NCI-H2081 treated with DMSO at 0.1 percent for 48 hours (cell line): ENCODE measurements at places on chromosomes 2 and 18.

- DNase-seq = no peak
These were observed 71.2 kb downstream of the MAP4K4 start for GRCh38 chr2:101768556-101769220.

DNA sequence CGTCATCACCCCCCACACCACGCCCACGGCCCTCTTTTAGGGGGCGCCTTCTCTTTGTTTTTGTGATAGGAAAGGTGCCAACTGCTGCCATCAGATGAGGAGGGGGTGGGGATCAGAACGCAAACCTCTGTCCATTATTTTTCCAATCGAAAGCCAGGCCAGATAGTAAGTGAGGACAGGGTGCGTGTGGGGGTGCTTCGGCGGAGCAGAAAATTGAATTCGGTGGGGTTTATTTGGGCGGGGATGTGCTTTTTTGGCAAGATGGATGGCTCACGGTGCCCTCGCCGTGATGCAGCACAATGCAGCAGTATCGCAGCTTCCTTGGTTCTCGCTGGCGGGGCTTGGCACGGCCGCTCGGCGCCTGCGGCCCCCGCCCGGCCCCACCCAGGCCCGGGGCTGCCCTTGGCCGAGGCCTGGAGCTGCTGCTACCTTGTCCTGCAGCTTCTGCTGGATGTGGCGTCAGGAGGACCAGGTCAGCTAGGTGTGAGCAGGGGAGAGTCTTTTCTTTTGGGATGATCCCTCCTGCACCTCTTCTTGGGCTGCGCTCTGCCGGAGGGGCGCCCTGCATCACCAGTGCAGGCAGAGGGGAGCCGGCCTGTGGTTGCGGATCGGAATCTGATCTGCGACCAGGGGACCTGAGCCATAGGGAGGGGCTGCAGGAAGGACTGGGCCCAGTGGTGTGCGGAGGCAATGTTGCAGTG is 1.3 kb downstream of the SPTBN1 start:
- DNase-seq = peak; percentile 22

- DNase-seq = no peak
These were observed 1400.4 kb downstream of the SUCLG1 start for GRCh38 chr2:83058683-83059082.

- peak; percentile 18 for DNase-seq
These were observed 212.1 kb upstream of the NCKAP5 start for GRCh38 chr2:133780099-133780996.

GRCh38 chr2:96099861-96100798 is 16.2 kb downstream of the ADRA2B start:
- no peak for DNase-seq

GRCh38 chr2:159907909-159908308 is 109.9 kb upstream of the CD302 start:
- no peak for DNase-seq

DNA sequence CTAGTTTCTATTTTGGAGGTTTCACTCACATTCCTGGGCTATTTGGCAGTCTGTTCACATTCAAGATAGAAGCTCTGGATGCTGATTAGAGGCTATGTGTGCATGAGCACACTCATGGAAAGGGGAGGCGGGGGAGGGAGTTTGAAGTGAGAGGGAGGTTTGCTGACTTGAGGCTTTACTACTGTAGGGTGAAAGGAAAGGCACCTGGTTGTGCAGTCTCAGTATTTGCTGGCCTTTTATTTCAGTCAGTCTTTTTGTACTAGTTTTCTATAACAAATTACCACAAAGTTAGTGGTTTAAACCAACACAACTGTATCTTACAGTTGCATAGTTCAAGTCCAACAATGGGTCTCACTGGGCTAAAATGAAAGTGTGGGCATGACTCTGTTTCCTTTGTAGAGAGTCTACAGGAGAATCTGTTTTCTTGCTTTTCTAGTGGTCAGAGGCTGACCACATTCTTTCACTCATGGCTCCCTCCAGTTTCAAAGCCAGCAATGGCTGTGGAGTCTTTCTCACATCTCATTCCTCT is 47.7 kb upstream of the NR4A2 start:
- DNase-seq = no peak

GRCh38 chr2:158917121-158917520 is 51.3 kb upstream of the TANC1 start:
- DNase-seq = no peak

DNA sequence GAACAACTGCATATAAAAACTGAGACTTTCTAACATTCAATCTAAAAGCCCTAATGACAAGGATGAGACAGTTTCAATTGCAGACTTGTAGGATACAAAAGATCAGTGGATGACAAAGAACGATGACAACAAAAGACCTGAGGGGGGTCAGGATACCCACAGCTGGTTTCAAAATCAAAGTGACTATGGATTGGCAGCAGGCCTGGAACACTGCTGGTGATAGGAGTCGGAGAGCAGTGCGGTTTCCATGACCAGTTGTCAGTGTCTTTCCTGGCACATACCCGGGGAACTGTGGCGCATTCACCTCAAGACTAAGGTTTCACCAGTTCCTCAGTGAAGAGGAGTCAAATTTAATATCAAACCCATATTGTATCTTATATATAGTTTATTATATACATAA is 42.0 kb downstream of the EHD3 start:
- DNase-seq = no peak

DNA sequence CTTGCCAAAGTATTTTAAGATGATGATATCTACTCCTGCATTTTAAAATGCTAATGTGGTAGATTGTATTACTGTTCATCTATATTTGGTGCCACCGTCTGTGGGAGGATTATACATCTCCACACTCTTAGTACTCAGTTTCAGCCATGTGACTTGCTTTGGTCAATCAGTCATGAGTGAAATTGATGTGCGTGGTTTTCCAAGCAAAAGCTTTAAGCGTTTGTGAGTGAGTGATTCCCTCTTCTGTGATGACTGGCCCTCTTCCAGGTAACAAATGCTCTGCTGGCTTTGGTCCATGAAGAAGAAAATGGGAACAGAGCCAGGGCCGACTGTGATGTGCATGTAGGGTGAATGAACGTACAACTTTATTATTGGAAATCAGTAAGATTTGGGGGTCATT is 330.4 kb downstream of the LPIN1 start:
- DNase-seq = no peak

GRCh38 chr2:3146772-3147650 is 230.6 kb downstream of the EIPR1 start:
- no peak for DNase-seq

DNA sequence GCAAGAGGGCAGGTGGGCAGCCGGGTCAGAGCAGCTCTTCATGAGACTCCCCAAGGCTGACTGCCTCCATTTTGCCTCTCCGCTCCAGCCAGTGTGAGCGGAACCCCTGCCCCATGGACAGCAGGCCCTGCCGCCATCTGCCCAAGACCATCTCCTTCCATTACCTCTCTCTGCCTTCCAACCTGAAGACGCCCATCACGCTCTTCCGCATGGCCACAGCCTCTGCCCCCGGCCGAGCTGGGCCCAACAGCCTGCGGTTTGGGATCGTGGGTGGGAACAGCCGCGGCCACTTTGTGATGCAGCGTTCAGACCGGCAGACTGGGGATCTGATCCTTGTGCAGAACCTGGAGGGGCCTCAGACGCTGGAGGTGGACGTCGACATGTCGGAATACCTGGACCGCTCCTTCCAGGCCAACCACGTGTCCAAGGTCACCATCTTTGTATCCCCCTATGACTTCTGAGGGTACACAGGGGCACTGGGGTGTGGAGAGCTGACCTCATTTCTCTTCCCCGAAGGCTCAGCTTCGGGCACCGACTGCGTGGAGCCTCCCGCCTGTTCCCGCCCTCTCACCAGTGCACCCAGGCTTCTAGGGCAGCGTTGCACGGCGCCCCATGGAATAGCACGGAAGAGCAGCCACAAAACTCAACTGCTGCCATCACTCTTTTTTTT is 49.0 kb downstream of the FBLN7 start:
- no peak for DNase-seq

DNA sequence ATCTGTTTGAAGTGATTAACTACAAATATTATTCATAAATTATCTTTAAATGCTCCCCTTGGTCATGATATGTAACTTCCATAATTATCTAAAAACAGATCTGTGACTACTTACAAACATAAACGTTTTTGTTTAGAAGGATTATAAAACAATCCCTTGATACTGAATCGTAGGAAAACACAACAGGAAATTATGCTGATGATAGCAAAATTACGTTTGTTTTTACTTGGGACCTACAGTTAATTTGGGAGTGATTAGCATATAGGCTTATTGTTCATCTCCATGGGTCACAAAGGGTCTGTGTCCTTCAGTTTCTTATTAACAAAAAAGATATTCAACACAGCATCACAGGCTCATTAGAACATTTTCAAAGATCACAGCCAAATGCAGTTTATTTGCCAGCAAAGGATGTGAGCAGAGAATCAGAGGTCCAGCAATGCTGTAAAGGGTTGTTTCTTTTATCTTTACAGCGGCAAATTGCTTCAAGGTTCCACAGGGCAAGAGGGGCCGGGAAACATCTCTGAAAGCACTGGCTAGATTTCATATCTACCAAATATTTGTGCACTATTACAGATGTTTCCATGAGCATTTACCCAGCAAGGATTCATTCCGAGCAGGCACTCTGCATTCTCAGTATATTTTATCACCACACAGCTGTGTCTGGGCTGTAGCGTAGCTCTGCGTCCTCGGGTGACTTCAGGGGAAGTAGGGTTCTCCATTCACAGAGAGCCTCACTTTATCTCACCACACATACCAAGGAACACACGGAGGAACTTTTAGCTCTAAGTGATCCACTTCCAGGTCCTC is 4.1 kb downstream of the CCDC195 start:
- DNase-seq = no peak
